ENCODE measurements at places on chromosomes 2 and 18.

GRCh38 chr2:99811544-99811943 lies 321.7 kb upstream of the REV1 start:
- no peak for DNase-seq
- H3K36me3 ChIP-seq, result peaks cover 1% of the 10 kb centered on the region
- no peak overlapping the region for H3K27ac ChIP-seq

DNA sequence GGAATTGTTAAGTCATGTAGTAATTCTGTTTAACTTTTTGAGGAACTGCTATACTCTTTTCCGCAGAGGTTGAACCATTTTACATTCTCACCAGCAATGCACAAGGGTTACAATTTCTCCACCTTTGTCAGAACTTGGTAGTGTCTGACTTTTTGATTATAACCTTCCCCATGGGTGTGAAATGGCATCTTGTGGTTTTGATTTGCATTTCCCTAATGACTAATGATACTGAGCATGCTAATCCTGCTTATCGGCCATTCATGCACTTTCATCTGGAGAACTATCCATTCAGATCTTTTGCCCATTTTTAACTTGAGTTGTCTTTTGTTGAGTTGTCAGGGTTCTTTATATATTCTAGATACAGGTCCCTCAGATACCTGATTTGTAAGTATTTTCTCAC lies 47.2 kb downstream of the CYB5A start:
- H3K4me1 ChIP-seq, result no peaks in the 10 kb centered on the region
- H3K27me3 ChIP-seq, result no peaks in the 10 kb centered on the region
- H3K27ac ChIP-seq, result no peak overlapping the region
- H3K36me3 ChIP-seq, result no peaks in the 10 kb centered on the region
- no peak for DNase-seq

DNA sequence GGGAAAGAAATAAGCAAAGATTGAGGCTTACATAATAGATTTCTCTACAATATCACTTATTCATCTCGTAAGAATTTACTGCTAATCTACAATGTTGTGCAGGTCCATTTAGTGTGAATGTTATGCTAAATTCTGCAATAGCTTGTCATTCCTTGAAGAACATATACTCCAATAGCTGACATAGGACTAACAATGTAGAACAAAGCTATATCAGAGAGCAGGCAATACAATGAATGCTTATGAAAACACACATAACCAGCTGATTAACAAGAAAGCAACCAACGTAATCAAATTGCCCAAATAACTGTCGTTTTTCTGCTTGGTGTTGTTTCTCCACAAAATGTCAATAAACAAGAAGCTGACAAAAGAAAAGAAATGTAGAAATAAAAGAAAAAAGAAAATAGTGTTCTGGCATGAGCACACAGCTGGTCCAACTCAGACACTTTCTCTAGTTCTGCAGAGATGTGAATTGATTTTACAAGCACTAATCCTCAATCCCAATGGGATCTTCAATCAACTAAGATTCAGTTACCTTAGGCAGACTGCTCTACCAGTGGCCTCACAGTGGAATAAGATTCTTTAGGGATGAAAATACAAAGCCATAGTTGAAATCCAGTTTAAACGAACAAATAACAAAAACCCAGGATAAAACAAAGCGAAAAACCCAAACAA lies 1024.7 kb upstream of the PIK3C3 start:
- no peak overlapping the region for H3K27ac ChIP-seq
- no peaks in the 10 kb centered on the region for H3K27me3 ChIP-seq
- H3K4me1 ChIP-seq, result no peaks in the 10 kb centered on the region
- no peak for DNase-seq

GRCh38 chr18:7470503-7470902 lies 96.6 kb upstream of the PTPRM start:
- H3K4me1 ChIP-seq, result no peaks in the 10 kb centered on the region
- no peaks in the 10 kb centered on the region for H3K27me3 ChIP-seq
- DNase-seq, result no peak

- no peak overlapping the region for H3K4me3 ChIP-seq
- no peaks in the 10 kb centered on the region for H3K27me3 ChIP-seq
- H3K4me1 ChIP-seq, result no peaks in the 10 kb centered on the region
- no peak for DNase-seq
- H3K36me3 ChIP-seq, result no peaks in the 10 kb centered on the region
- H3K27ac ChIP-seq, result no peak overlapping the region
These were observed 288.7 kb downstream of the MBD2 start for GRCh38 chr18:53935803-53936202.

GRCh38 chr2:236986524-236987330 lies 99.0 kb upstream of the COPS8 start:
- DNase-seq, result no peak
- no peaks in the 10 kb centered on the region for H3K4me1 ChIP-seq
- no peaks in the 10 kb centered on the region for H3K36me3 ChIP-seq

DNA sequence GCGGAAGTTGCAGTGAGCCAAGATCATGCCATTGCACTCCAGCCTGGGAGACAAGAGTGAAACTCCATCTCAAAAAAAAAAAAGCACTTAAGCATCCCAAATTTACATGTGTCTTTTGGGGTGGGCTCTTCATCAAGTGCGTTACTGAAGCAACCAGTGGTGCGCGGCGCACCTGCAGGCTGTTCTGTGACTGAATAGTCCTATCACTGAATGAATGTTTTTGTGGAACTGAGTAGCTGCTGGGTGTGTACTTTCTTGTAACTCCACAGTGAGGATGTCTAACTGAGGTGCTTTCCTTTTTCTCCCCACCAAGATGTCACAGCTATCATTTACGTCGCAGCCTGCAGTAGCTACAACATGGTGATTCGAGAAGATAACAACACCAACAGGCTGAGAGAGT lies 17.0 kb downstream of the CHMP1B start:
- no peaks in the 10 kb centered on the region for H3K27me3 ChIP-seq
- no peaks in the 10 kb centered on the region for H3K36me3 ChIP-seq
- H3K4me1 ChIP-seq, result no peaks in the 10 kb centered on the region
- H3K27ac ChIP-seq, result no peak overlapping the region
- DNase-seq, result no peak

- H3K27ac ChIP-seq, result no peak overlapping the region
- no peaks in the 10 kb centered on the region for H3K36me3 ChIP-seq
- no peak for DNase-seq
These were observed 1.2 kb upstream of the SERPINB13 start for GRCh38 chr18:63585988-63586387.

DNA sequence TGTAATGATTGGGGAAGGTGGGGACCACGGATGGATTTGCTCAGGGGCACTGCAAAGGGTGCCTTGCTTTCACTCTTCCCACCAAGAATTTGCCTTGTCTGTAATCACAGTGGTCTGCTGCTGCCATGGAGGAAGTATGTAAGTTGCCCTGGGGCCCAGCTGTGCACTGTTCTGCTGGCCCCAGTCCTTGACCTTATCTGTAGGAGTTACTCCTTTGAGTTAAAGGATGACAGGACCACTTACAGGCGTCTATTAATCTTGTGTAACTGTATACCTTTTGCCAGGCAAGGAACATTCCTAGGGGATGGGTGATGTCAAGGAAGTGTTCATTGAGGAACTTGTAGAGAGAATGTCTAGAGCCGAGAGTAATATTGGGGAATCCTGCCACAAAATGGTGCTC lies 212.8 kb upstream of the LRRTM1 start:
- H3K4me3 ChIP-seq, result no peak overlapping the region
- no peaks in the 10 kb centered on the region for H3K27me3 ChIP-seq
- no peak for DNase-seq

GRCh38 chr2:127193164-127193966 lies 26.7 kb downstream of the CYP27C1 start:
- H3K36me3 ChIP-seq, result no peaks in the 10 kb centered on the region
- no peak for DNase-seq
- peaks cover 4% of the 10 kb centered on the region for H3K4me1 ChIP-seq

DNA sequence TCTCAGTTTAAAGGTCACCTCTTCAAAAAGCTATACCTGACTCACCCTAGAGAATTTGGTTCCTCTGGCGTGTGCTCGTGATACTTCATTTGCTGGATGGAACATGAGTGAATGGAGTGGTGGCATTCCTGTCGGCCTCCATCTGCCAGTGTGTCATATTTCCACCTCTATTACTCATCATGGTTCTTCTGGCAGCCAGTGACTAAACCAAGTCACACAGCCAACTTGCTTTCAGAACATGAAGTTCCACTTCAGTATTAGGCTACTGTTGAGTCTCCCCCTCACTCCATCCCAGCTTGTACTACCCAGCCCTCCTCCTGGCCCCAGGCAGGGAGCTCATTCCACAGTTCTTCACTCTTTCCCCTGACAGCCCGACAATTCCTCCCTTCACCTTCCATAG lies 169.8 kb downstream of the MREG start:
- H3K27ac ChIP-seq, result no peak overlapping the region
- no peaks in the 10 kb centered on the region for H3K36me3 ChIP-seq
- DNase-seq, result no peak
- H3K4me3 ChIP-seq, result no peak overlapping the region
- no peaks in the 10 kb centered on the region for H3K4me1 ChIP-seq

DNA sequence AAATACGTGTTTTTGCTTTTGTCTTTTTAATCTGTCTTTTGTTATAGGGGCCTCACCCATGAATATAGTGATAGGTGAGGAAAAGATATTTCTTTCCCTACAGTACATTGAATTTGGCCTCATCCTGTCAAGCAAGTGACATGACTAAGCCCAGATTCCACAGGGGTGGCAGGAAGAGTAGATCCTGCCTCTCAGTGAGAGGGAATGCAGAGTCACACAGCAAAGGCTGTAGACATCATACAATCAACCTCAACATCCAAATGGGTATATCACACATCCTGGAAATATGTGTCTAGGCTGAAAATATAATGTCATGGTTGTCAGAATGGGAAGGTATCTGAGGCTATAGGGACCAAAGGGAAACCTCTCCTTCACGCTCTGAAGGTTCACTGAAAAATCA lies 269.6 kb downstream of the CDH20 start:
- no peak for DNase-seq
- no peaks in the 10 kb centered on the region for H3K27me3 ChIP-seq
- no peaks in the 10 kb centered on the region for H3K36me3 ChIP-seq
- peaks cover 8% of the 10 kb centered on the region for H3K4me1 ChIP-seq

GRCh38 chr2:173017646-173018420 lies 57.8 kb upstream of the MAP3K20 start:
- no peaks in the 10 kb centered on the region for H3K36me3 ChIP-seq
- no peak overlapping the region for H3K4me3 ChIP-seq
- DNase-seq, result no peak
- no peaks in the 10 kb centered on the region for H3K4me1 ChIP-seq

DNA sequence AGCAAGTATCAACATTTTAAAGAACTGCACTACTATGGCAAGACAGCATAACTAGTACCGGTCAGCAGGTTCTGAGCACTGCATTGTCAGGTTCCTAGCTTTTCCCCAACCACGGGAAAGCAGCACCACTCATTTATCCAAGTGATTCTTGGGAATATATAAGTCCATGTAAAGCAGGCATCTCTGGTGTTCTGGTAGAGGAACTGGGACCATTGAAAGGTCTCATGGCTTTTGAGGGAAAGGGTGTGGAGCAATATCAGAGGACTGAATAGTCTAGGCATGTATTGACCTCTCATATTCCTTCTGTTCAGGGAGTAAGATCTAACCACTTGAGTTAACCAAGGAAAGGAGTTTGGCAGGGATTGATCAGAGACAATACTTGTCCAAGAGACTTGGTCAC lies 6.1 kb upstream of the ICA1L start:
- H3K4me1 ChIP-seq, result no peaks in the 10 kb centered on the region
- no peak for DNase-seq
- no peak overlapping the region for H3K27ac ChIP-seq
- H3K4me3 ChIP-seq, result no peak overlapping the region

DNA sequence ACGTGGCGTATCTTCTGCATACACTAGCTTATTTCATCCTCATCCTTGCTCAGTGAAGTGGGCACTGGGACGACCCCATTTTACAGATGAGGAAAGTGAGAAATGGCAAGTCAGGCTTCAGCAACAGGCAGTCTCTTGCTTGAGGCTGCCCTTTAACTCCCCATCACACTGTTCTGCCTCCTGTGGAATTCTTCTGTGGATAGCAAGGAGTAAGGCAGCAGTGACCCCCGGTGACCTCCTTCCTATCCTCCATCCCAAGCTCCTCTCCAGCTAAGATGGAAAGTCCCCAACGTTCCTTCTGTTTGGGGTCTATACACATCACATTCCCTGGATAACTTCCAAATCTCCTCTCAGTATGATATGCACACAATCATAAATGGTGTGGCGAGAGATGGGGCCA lies 10.5 kb downstream of the ANKRD29 start:
- H3K4me1 ChIP-seq, result peaks cover 9% of the 10 kb centered on the region
- no peak for DNase-seq
- H3K27ac ChIP-seq, result no peak overlapping the region
- no peak overlapping the region for H3K4me3 ChIP-seq
- H3K36me3 ChIP-seq, result no peaks in the 10 kb centered on the region

- H3K36me3 ChIP-seq, result no peaks in the 10 kb centered on the region
These were observed 1245.2 kb upstream of the CELF4 start for GRCh38 chr18:38810789-38811188.

DNA sequence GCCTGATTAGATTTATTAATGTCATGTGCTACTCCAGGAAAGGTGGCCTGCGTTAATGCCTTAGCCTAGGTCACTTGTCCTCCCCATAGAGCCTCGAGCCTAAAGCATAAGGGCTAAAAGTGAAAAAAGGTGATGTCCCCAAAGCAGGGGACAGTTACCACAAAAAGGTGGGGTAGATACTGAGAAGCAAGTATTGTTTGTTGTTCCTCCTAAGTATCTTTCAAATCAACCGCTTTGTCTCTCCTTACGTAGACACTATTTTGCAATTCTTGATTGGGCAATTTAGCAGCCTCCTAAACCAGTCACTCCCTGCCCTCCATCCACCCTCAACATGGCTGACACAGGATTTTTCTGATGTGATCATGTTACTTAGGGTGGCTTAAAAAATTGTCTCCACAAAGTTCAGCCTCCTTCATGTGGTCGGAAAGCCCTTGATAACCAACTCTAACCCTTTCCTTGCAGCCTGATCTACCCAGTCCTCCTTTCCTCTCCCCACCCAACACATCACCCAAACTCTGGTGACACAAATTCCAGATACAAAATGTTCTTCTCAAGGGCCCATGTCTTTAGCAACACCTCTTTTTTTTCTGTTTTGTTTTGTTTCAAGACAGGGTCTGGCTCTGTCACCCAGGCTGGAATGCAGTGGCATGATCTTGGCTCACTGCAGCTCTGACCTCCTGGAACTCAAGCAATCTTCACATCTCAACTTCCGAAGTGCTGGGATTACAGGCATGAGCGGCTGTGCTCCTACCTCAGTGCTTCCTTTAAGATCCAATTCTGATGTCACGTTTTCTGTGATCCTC lies 6.9 kb downstream of the INHA start:
- H3K27me3 ChIP-seq, result no peaks in the 10 kb centered on the region
- no peak overlapping the region for H3K27ac ChIP-seq
- no peaks in the 10 kb centered on the region for H3K36me3 ChIP-seq
- H3K4me3 ChIP-seq, result no peak overlapping the region
- no peak for DNase-seq

DNA sequence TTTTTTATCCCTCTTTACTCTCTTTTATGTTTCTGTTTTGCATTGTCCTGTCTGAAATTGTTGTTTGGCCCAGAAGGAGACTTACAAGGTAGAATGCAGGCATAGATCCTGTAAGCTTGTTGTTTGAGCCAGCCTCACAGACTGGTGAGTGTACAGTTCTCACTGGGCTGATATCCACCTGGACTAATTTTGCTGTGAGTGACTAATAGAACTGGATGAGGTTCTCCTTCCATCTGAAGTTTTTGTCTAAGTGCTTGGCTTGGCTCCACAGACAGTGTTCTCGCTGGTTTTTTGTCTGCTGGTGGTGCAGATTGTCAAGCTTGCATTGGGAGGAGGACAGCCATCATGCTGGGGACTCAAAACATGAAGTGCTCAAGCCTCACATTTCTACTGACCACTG lies 495.7 kb downstream of the TSN start:
- H3K27ac ChIP-seq, result no peak overlapping the region
- H3K4me3 ChIP-seq, result no peak overlapping the region
- no peaks in the 10 kb centered on the region for H3K27me3 ChIP-seq
- no peaks in the 10 kb centered on the region for H3K4me1 ChIP-seq
